ENCODE measurements at places on chromosomes 11 and 22.

- DNase-seq = no peak
Measured at GRCh38 chr11:77557553-77557952, 32.2 kb upstream of the AQP11 start.

DNA sequence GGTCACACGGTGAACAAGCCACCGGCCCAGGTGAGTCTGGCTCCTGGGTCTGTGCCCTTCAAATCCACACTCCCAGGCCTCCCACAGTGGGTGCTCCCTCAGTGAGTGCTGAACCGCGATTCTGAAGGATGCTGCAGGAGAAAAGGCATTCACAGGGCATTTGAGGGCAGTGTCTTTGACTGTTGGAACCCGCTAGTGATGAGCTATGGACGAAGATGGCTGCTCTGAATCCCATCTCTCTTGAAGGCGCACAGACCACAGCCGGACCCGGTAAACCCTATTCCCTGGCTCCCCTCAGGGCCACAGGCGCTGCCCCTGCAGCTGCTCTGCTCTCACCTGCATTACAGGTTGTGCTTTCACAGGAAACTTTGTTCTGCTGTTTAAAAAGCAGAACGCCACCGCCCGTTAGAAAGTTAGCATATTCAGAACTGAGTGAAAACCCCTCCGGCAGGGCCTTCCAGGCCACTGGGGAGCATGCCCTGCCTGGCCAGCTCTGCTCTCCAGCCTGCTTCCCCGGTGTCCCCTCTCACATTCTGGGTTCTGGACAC lies 3.2 kb downstream of the LRRC32 start:
- no peak for DNase-seq

GRCh38 chr11:114090976-114091375 lies 31.5 kb downstream of the ZBTB16 start:
- no peak for DNase-seq

DNA sequence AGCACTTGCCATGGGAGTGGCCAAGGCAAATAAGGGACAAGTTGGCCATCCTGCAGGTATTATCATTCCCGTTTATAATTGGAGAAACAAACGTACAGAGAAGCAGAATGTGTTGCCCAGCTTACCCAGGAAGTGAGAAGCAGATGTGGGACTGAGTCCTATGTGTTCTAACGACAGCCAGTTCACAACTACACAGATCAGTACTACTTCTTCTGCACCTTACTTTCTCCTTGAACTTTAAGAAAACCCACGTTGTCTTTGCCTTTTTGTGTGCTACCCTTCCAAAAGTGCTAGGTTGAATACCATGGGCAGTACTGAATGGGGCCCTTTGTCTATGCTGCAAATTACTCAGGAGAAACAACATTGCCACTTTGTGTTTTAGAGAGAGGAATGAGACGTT lies 62.8 kb upstream of the BLID start:
- DNase-seq = no peak

- no peak for DNase-seq
Measured at GRCh38 chr11:120124355-120124754, 13.6 kb downstream of the TRIM29 start.

Data from iris pigment epithelial cell (primary cell).